ENCODE measurements at places on chromosomes 16 and 17. TPM values are rescaled to one million over a fixed set of nuclear protein-coding genes. Genes with fewer than 3 reads are reported as not detected.

The ZNF747 gene
- 11.0 TPM for total RNA-seq

The MIF4GD gene
- 26.6 TPM for total RNA-seq

The PRR35 gene
- total RNA-seq: not detected

The UNC45B gene
- not detected for total RNA-seq

The KCNH4 gene
- total RNA-seq: 0.16 TPM

The MYH3 gene
- 2.9 TPM for total RNA-seq

The LRRC37A2 gene
- 11.7 TPM for total RNA-seq

The FOXK2 gene
- total RNA-seq: 22.0 TPM

The MSRB1 gene
- 11.2 TPM for total RNA-seq

The ENPP7 gene
- total RNA-seq: not detected

The TMC7 gene
- 4.3 TPM for total RNA-seq

The SLC52A1 gene
- total RNA-seq: not detected

The SLC43A2 gene
- total RNA-seq: 16.5 TPM

The MYO19 gene
- 33.3 TPM for total RNA-seq

The AGRP gene
- total RNA-seq: not detected

All from subcutaneous adipose tissue (tissue), 4 donors.